ENCODE measurements at places on chromosomes 3 and 15.

- no peak for DNase-seq
Observed at GRCh38 chr15:75181780-75182179, 19.9 kb upstream of the C15orf39 start.

DNA sequence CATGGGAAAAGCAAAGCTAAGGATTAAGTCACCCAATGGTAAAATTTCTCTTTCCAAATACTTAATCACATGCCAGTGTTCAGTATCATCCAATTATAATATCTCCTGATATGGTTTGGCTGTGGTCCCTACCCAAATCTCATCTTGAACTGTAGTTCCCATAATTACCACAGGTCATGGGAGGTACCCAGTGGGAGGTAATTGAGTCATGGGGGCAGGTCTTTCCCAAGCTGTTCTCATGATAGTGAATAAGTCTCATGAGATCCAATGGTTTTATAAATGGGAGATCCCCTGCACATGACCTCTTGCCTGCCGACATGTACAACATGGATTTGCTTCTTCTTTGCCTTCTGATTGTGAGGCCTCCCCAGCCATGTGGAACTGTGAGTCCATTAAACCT is 26.1 kb upstream of the NMB start:
- DNase-seq: no peak

DNA sequence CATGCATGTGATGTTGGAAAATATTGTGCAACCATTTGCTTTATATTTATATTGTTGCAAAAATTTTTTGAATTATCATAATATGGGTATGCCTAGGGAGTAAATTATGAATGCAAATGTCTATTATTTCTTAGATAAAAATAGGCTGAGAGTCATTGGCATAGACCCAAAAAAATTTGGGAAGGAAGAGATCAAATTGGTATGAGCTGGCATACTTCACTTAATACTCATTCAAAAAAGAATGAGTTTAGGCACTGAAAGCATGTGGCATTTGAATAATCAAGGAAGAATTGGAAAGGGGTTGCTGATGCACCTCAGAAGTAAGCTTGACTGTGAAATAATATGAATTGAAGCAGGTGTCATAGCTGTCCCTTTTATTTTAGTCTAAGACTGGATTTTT is 764.0 kb upstream of the DPPA4 start:
- no peak for DNase-seq

GRCh38 chr15:42065468-42065867 is 28.9 kb downstream of the PLA2G4D start:
- no peak for DNase-seq

DNA sequence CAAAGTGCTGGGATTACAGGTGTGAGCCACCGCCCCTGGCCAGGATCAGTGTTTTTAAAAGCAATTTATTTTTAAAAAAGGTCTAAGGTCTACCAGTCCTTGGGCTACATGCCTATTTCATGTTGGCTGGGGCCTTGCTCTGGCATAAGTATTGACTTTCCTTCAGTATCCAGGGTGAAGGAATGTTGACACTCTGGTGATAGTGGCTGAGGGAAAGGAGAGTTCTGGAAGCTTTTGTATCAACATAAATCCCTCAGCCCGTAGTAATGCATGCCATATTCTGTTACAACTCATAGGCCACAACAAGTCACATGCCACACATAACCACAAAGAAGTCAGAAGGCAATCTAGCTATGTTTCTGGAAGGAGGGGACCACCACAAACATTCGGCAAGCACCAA is 273.9 kb downstream of the ROBO2 start:
- no peak for DNase-seq

DNA sequence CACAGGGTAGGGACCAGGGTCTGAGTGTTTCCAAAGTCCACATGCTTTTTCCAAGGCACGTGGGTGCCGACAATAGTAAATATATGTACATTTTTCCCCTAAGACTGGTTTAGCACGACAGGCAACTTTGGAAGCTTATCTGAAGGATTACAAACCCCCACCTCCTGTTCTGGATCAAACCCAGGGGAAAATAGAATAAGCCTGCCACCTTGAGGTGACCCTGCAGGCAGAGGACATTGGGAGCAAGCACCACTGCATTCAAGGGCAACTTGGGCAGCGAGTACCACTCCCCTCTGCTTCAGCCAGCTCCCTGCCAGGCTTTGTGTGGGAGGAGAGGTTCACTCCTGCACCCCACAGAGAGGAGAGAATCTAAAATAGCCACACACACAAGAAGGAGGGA is 44.8 kb downstream of the KBTBD12 start:
- peak; percentile 49 for DNase-seq

DNA sequence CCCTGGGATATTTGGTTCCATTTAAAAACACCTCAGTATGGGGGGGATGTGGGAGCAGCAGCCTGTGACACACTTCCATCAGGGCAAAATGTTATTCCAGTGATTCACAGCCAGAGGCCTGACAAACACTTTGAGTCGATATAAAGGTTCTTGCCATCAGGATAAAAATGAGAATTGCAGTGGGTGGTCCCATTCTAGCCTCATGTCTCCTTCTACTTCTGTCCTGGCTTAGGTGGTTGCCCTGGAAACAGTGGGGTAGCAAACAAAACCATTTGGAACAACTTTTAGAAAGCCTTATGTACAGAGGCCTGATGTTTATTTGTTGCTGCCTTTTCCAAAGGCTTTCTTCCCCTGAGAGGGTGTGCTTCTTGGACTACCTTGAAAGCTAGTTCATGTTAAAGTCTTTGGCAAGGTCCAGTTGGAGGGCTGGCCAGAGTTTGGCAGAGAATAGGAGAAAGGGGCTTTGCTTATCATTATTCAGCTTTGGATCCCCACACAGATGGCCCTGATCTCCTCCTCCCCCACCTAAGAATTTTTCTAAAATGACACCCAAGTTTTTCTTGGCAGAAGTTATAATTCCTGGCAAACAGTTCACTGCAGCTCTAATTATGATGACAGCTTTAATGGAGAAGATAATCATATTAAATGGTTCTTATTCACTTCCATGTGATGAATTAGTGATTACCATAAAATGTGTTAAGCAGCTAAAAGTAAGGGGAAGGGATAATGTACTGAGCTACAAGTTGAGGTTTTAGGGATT is 84.2 kb upstream of the ZNF280D start:
- no peak for DNase-seq

DNA sequence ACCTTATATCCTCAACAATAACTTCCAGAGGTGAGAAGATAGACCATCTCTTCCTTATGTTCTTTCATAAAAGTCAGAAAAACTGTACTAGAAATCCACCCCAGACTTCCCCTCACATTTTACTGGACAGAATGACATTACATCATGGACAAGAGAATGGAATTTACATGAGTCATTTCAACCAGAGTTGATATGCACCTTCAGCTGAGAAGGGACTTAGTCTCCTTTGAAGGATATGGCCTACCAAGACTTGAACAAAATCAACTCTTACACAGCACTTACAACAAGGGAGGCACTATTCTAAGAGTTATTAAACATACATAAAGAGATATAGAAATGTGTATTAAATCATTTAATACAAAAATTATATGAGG is 380.0 kb upstream of the DPH6 start:
- DNase-seq: no peak

DNA sequence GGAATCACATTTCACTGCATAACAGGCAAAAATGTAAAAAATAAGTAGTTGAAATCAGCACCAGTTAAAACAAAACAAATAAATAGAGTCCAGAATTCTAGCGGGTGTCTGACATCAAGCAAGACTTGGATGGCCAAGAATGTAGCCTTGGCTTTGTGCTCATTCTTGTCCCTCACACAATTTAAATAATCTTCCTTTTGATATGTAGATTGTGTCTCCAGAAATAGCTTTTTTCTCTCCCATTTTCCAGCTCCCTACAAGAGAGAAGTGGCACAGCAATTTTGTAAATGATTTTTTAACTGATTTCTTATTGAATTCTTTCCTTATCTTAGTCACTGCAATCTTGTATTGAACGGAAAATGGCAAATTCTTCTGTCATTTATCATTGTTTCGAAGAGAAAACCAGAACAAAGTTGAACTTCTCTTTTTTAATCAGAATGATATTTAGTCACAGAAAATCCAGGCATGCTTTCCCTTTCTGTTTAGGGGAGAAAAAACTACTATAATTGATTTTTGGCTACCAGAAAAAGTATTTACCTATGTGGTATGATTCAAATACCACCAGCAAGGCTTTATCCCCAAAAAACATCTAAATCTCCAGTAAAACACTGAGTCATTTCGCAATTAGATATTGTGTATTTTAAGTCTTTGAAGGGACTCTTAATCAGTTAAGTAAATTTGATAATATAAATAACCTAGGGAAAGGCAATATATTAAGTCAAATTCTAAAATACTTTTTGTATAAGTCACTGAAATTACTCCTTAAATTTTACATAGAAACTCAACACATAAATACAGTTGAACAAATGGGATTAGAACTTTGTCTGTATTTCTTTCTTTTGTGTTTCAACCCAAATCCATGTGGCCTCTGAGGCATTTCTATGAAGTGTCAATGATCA is 481.7 kb downstream of the GBE1 start:
- DNase-seq: no peak

- DNase-seq: no peak
Observed at GRCh38 chr15:101276501-101277037, 716 bp downstream of the SELENOS start.

- DNase-seq: no peak
Observed at GRCh38 chr15:81296673-81297072, 27.3 kb downstream of the STARD5 start.

Measured in HuH-7.5 (cell line).